ENCODE measurements at places on chromosomes 13 and 19. TPM values are rescaled to one million over a fixed set of nuclear protein-coding genes. Genes with fewer than 3 reads are reported as not detected.

FCER2 gene
- total RNA-seq, result not detected

EHD2 gene
- 123 TPM for total RNA-seq

GPR18 gene
- not detected for total RNA-seq

ZNF564 gene
- total RNA-seq, result 3.3 TPM

GRIK5 gene
- not detected for total RNA-seq

FRY gene
- 2.5 TPM for total RNA-seq

ZSWIM9 gene
- total RNA-seq, result 1.8 TPM

PEG3 gene
- total RNA-seq, result 1.8 TPM

CCDC194 gene
- total RNA-seq, result not detected

ERICH6B gene
- not detected for total RNA-seq

VAV1 gene
- total RNA-seq, result not detected

ZNF296 gene
- total RNA-seq, result 0.20 TPM

PRR19 gene
- under 0.01 TPM for total RNA-seq

EDDM13 gene
- not detected for total RNA-seq

PRSS57 gene
- total RNA-seq, result not detected

ETV2 gene
- 0.37 TPM for total RNA-seq

FGF9 gene
- not detected for total RNA-seq

TUBB4A gene
- total RNA-seq, result not detected

SCGB2B2 gene
- total RNA-seq, result 0.20 TPM

SHC2 gene
- total RNA-seq, result 0.73 TPM

KIRREL2 gene
- total RNA-seq, result under 0.01 TPM

FAM124A gene
- total RNA-seq, result 1.4 TPM

AMH gene
- total RNA-seq, result 2.0 TPM

ZNF66 gene
- 4.8 TPM for total RNA-seq

F10 gene
- total RNA-seq, result 0.98 TPM

FAM216B gene
- not detected for total RNA-seq

CCDC70 gene
- not detected for total RNA-seq

PRR20B gene
- total RNA-seq, result not detected

NLRP11 gene
- not detected for total RNA-seq

CYP4F2 gene
- not detected for total RNA-seq

SIAH3 gene
- not detected for total RNA-seq

ZNF791 gene
- total RNA-seq, result 10.3 TPM

RETN gene
- not detected for total RNA-seq

GJB2 gene
- 1.5 TPM for total RNA-seq

ADGRE1 gene
- not detected for total RNA-seq

NLRP5 gene
- not detected for total RNA-seq
